ENCODE measurements at places on chromosomes 4 and X. TPM values are rescaled to one million over a fixed set of nuclear protein-coding genes. Genes with fewer than 3 reads are reported as not detected.

DNA sequence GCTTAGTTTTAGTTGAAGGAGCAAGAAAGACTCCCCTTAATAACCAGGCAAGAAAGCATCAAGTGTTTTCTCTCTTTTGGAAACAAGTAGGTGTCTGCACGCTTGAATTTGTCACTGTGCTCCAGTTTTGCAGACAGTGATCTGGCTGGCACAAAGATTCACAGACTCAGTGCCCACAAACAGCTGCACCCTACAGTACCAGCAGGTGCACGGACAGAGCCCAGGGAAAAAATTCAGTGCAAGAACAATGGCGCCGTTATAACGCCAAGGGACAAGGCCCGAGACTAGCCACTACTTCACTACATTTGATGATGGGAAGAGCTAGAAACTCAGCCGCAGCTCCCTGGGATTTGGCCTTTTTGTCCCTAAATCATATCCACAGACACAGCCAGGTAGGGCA is 56.0 kb downstream of the ZNF827 start:
- no peaks in the 10 kb centered on the region for H3K27me3 ChIP-seq
- H3K4me1 ChIP-seq = peaks cover 76% of the 10 kb centered on the region
- H3K27ac ChIP-seq = no peak overlapping the region

DNA sequence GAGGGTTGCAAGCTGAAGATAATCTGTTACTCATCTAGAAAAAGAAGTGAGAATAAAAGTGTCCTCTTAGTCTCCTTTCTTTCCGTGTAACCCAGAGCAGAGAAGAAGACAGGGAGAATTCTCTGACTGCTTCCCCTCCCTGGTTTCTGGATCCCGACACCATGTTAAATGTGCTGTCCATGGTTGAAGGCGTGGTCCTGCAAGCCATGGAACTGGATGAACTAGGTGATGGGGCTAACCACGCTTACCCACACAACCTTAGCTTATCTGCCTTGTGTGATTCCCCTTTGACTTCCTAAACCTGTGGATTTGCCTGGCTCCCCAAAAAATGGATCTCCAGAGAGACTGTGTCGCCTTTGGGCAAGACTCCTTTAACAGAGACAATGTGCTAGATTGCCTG is 907.6 kb downstream of the FSTL5 start:
- no peak for DNase-seq
- no peak overlapping the region for H3K4me3 ChIP-seq
- H3K36me3 ChIP-seq = no peaks in the 10 kb centered on the region
- no peak overlapping the region for H3K27ac ChIP-seq
- no peaks in the 10 kb centered on the region for H3K4me1 ChIP-seq
- no peaks in the 10 kb centered on the region for H3K27me3 ChIP-seq

- H3K27ac ChIP-seq = no peak overlapping the region
- H3K36me3 ChIP-seq = no peaks in the 10 kb centered on the region
- DNase-seq = no peak
Measured at GRCh38 chr4:108988464-108989195, 225.8 kb upstream of the ETNPPL start.

- H3K36me3 ChIP-seq = no peaks in the 10 kb centered on the region
- no peak overlapping the region for H3K27ac ChIP-seq
- DNase-seq = no peak
- no peaks in the 10 kb centered on the region for H3K4me1 ChIP-seq
- peaks cover 13% of the 10 kb centered on the region for H3K27me3 ChIP-seq
Measured at GRCh38 chr4:36392024-36392423, 110.6 kb downstream of the DTHD1 start.

DNA sequence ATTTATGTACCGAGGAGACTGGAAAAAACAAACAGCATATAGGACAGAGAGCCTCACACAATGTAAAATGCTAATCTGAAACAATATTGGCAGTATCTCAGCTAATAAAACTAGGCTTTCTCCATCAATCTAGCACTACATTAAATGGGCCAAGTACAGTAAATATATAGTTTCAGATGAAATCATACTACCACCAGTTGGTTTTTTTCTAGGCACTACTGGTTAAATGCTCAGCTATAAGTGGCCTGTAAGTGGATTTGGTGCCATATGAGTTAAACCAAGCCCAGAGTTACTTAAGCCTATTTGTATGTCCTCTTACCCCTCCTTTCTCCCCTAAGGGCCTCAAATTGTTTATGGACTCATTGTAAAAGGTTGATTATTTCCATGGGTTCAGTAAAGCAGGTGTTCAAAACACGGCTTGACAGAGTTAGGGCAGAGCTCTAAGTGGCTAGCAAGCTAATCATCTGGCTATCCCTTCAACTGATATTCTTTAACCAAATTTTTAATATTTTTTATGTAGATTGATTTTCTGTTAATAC is 57.5 kb downstream of the FAM13A start:
- H3K27ac ChIP-seq = no peak overlapping the region
- peaks cover 20% of the 10 kb centered on the region for H3K4me1 ChIP-seq
- no peaks in the 10 kb centered on the region for H3K36me3 ChIP-seq

- peaks cover 79% of the 10 kb centered on the region for H3K4me1 ChIP-seq
- H3K27me3 ChIP-seq = no peaks in the 10 kb centered on the region
- H3K4me3 ChIP-seq = no peak overlapping the region
Measured at GRCh38 chr4:141077611-141078225, 55.6 kb downstream of the RNF150 start.

SLC7A11 gene
- total RNA-seq = 0.19 TPM

CENPVL3 gene
- not detected for total RNA-seq

SOWAHB gene
- not detected for total RNA-seq

WDR44 gene
- total RNA-seq = 13.4 TPM

USP17L15 gene
- total RNA-seq = not detected

SMIM10 gene
- 4.9 TPM for total RNA-seq

DIAPH2 gene
- 9.3 TPM for total RNA-seq
